Ureter (tissue), 1 donor: ENCODE measurements at places on chromosomes 13 and 19.

GRCh38 chr13:94261163-94261562 lies 218.3 kb downstream of the DCT start:
- no peak for DNase-seq

DNA sequence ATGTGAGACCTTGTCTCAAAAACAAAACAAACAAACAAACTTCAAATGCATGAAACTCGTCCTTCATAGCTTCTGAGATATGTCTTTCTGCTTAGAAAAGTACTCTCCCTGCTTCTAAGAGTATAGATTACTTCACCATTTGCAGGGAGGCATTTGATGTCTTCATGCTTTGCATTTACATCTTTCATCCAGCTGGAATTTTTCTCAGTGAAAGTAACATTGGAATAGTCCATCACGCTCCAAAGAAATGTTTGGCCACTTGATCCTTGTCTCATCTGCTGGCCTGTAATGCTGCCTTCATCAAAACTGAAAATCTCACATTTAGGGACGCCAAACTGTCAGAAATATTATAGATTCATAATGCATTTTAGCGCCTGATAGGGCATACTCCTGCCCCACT lies 19.2 kb downstream of the PNMA8A start:
- DNase-seq = no peak

DNA sequence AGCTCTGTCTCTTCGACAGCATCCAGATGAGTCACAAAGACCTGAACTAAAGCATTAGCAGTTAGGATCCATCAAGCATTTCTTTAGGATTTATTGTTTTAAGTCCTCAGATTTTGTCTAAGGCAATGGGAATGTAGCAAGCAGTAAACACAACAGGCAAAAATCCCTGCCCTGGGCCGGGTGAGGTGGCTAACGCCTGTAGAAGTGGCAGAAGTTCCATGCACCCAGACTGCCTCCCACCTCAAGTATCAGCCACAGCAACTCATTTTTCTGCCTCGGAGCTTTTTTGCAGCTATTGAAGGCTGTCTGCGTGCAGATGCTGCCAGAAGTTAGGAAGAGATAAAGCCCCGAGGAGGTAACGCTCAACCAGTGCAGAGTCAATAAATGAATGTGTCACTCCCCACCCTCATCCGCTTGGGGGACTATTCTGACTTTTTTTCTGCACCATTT lies 47.1 kb upstream of the MRI1 start:
- no peak for DNase-seq

DNA sequence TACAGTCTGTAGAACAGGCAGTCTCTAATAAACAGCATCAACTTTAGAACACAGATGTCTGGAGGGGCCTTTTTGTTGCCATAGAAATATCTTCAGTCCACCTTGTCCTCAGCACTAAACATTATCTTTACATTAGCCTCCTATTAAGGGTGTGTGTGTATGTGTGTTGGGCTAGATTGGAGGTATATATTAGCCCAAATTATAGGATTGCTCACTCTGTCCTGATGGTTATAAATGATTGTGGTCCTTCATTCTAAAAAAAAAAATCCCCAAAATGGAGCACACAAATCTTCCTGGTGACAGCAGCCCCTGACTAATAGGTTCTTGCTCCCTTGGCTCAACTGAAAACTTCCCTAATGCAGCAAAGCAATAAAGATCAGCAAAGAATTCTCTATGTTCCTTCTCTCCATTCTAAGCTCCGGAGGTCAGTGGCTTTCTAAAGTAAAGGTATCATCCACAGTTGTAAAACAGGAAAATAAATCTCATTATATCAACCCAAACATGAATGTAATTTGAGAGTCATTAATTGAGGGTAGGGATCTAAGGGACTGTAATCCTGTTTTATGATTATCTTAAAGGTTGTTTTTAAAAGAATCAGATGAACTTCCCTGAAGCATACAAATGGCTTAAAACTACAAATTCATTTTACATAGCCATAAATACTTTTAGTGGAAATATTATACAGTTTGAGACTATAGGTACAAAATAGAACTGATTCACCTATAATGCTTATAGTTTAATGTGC lies 232.7 kb downstream of the KLF12 start:
- DNase-seq = no peak

DNA sequence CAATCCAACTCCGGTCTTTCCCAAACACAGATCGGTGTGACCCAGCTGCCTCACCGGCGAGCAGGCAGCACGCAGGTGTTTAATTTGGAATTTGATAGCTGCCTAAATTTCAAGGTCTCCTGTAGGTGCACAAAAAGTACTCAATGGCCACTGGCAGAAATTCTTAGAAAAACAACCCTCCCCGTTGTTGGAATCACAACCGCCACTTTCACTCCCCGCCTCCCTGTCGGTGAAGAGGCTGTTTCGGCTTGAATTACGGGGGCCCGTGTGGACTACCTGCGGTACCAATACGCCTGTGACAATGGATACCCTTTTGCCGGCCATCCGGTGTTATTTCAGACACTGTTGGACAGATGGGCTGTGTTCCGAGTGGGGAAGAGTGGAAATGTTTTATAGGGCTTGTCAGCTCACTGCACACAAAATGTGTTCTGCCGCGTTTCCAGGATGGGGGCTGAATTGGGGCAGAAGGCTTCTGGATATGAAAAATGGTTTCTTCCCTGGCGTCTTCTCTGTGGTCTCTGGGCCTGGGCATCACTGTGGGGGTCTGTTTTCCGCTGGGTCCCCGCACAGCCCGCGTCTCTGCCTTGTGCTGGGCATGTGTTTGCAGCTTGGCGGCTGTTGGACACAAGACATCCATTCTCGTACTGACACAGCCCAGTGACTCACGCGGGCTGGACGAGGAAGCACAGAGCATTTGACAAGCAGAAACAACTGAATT lies 45.4 kb downstream of the ZIC5 start:
- peak; percentile 61 for DNase-seq

GRCh38 chr13:97583907-97584497 lies 150.0 kb downstream of the RAP2A start:
- DNase-seq = no peak

- no peak for DNase-seq
Measured at GRCh38 chr13:58500938-58501337, 869.4 kb downstream of the PCDH17 start.

- no peak for DNase-seq
Measured at GRCh38 chr13:30972888-30973377, 40.5 kb downstream of the TEX26 start.
